ENCODE measurements at places on chromosomes 13 and 19.
A peak's percentile ranks its signal among the peaks of the same experiment; 100 is the strongest.

- no peak for DNase-seq
Observed at GRCh38 chr19:30428844-30429243, 56.7 kb downstream of the ZNF536 start.

GRCh38 chr19:56597696-56598095 lies 2.6 kb downstream of the ZNF71 start:
- DNase-seq, result no peak

- no peak for DNase-seq
Observed at GRCh38 chr13:44298314-44298713, 75.3 kb upstream of the SERP2 start.

- DNase-seq, result no peak
Observed at GRCh38 chr13:111437856-111438547, 117.6 kb downstream of the TEX29 start.

GRCh38 chr13:39527961-39528660 lies 74.9 kb downstream of the LHFPL6 start:
- DNase-seq, result no peak

- no peak for DNase-seq
Observed at GRCh38 chr13:50910485-50910805, 854 bp downstream of the RNASEH2B start.

- no peak for DNase-seq
Observed at GRCh38 chr13:100658363-100658762, 16.2 kb downstream of the TMTC4 start.

DNA sequence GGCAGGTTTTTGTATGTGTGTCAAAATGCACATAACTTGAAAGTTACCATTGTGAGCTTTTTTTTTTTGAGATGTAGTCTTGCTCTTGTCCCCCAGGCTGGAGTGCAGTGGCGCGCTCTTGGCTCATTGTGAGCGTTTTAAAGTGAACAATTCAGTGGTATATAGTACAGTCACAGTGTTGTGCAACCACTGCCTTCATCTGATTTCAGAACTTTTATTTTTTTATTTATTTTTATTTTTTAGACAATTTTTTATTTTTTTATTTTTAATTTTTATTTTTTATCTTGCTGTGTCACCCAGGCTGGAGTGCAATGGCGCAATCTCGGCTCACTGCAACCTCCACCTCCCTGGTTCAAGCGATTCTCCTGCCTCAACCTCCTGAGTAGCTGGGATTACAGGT lies 15.0 kb downstream of the SLC25A42 start:
- DNase-seq, result no peak

DNA sequence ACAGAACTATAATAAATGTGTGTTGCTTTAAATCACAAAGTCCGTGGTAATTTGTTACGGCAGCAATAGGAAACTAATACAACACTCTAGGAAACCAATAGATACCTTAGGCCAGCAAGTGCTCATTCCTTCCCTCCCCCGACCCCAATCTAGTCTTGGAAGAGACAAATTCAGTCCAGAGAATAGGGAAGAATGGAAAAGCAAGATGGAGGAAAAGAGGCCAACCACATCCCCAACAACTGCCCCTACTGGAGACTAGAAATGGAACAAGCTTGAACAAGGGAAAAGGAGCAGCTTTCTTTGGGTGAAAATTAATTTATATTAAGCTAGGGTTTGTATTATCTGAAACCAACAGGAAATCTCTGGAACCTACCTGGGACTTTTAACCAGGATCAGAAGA lies 54.4 kb downstream of the DIAPH3 start:
- no peak for DNase-seq

- DNase-seq, result no peak
Observed at GRCh38 chr19:55457683-55458457, 3.6 kb downstream of the ISOC2 start.

DNA sequence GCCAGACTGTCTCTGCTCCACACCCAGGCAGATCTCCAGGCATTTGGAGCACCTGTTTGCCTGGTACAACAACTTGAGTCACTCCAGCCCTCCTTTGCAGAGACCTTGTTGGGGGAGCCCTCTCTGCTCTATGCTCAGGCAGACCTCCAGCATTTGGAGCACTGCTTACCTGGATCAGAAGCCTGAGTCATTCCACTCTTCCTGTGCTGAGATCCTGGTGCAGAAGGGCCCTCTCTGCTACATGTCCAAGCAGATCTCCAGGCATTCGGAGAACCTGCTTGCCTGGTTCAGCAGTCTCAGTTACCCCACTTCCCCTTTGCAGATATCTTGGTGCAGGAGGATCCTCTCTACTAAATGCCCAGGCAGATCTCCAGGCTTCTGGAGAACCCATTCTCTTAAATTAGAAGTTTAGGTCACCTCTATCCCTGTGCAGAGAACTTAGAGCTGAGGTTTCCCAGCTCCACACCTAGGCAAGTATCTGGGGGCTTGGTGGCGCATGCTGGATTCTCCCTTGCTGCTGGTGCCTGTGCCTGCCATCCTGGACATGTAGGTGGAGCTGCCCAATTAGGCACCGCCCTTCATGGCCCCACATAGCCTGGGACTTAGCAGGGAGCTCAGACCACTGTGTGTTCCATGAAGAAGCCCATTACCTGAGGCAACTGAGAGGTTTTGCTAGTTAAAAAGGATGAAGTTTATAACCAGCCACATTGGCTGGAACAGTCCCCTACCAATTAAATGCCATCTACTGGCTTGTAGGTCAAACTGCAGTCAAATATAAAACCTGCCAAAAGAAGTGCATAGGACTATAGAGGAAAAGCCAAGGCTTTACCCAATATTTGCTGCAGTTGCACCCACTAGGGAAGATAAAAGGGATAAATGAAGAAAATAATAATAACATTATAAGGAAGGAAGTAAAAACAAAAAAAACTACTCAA lies 97.6 kb upstream of the SLITRK6 start:
- no peak for DNase-seq

DNA sequence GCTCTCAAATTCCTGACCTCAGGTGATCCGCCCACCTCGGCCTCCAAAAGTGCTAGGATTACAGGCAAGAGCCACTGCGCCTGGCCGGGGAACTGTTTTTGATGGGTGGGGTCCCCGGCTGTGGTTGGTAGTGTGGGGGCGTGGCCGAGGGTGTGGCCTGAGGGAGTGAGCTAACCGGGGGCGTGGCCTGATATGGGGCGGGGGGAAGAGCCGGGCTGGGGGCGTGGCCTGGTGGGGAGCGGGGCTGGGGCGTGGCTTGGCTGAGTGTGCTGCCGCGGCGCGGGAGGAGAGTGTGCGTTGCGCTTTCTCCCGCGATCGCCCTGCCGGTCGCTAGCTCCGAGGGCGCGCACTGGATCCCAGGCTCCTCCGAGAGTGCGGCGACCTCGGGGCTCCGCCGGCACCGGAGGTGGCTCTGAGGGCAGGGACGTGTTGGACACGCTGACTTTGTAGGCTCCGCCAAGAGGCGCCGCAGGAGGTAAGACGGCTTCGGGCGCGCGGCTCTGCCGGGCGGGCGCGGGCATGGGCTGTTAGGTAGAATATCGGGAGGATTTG lies at the start of gene SPATA13:
Gene SPATA13, plus strand, starts transcription at position 263 of the 552 bp plus-strand sequence. CDS start 62,210 bp downstream, outside the sequence.
- DNase-seq, result peak; percentile 97

GRCh38 chr19:33211794-33212435 lies 13.7 kb downstream of the SLC7A10 start:
- no peak for DNase-seq

DNA sequence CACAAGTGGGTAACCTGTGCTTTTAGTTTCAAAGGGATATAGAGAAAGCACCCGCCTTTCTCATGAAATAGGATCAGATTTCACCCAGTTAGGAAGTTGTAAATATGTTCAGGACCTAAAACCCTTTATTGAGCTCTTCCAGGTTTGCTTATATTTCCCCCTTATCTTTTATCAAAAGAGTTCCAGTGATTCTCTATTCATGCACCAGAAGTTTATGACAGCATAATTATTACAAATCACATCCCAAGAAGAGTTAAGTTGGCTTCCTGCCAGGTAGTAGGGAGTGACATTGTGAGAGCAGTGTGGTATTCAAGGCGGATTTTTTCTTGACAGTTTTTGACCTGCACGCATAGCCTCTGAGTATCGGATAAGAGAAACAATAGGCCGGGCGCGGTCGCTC lies 190.3 kb downstream of the STK24 start:
- no peak for DNase-seq

- DNase-seq, result no peak
Observed at GRCh38 chr19:29421196-29421545, 104.6 kb upstream of the VSTM2B start.

All from activated naive CD8-positive, alpha-beta T cell treated with anti-CD3 and anti-CD28 coated beads, Interleukin-2, amount 50 U/mL, for 24 hours (primary cell).